Cerebellum (tissue), 4 donors: ENCODE measurements at places on chromosomes 11 and 22.
A peak's percentile ranks its signal among the peaks of the same experiment; 100 is the strongest.

DNA sequence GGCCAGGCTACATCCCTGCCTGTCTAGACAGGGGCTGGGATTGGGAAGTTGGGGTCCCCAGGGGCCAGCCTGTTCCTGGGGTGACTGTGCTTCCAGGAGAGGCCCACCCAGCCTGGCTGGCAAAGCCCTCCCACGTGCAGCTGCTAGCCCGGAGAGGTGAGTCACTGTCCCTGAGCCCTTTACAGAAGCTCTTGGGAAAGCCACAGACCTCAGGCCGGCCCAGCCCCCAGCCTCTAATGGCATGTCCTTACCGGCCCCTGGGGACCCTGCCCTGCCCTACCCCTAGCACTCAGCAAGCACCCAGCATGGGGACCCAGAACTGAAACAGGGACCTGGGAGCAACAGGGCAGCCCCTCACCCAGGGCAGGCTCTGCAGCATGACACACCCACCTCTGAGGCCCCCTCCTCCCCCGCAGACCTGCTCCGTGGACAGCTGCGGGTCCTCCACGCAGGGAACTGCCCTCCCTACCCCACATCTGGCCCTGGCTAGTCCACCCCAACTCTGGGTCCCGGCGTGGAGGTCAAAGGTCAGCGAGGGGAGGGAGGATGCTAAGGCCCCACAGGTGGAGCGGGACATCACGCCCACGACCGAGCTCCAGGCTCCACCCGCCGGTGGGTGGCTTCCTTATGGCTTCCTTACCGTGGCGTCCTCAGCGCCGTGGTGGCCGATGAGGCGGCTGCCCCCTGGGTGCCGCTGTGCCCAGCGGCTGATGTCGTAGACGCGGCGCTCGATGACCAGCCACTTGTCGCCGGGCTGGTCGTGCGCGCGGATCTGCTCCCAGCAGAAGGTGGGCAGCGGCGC is 615 bp downstream of the FADS3 start:
- DNase-seq = peak; percentile 27

- no peak for DNase-seq
Observed at GRCh38 chr11:11167806-11168205, 185.2 kb downstream of the CSNK2A3 start.

DNA sequence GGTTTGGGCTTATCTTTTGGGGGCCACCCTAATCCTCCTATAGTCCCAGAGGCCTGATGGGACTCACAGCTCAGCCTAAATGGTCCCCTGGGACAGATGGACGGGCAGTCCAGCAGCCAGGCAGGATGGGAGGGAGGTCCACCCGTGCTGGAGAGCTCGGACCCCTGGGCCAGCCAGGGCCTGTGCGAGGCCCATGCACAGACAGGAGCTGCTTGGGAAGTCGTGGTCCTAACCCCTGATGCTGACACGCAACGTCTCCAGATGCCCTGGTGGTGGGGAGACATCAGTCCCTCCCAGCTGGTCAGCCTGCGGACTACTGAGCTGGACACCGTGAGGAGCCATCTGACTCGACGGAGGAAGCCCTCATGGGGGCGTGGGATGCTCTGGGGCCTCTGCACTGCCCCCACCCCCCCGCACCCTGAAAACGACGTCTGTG is 31.2 kb upstream of the MUC5AC start:
- no peak for DNase-seq

- no peak for DNase-seq
Observed at GRCh38 chr22:30320021-30320556, 6.7 kb downstream of the TBC1D10A start.

DNA sequence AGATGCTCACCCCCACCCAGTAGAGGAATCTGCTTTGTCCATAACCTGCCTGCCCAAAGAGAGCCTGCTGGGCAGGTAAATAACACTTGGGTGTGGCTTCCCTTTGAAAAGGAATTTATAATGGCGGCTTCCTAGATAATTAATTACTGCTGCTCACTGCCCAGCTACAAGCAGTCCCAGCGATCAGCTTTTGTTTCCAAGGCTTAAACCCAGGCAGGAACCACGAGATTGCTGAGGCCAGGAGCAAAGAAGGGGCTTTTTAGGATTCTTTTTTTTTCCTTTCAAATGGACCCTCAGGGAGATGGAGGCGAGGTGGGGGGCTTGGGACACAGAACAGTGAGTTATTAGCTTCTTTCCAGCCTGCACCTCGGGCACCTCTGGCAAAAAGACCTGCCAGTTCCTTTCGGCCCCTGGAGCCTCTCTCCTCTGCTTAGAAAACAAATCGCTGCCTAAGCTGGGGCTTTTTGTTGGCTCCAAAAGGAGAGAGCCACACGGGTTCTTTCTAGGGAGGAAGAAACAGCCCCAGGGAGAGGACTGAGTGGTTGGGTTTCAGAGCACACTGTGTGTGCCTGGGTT is 107.2 kb downstream of the TSPAN18 start:
- DNase-seq = no peak

GRCh38 chr11:35887737-35888136 is 56.1 kb upstream of the LDLRAD3 start:
- no peak for DNase-seq

GRCh38 chr11:81570669-81571068 is 1163.0 kb downstream of the FAM181B start:
- DNase-seq = no peak
